ENCODE measurements at places on chromosomes 2 and 18.
A peak's percentile ranks its signal among the peaks of the same experiment; 100 is the strongest.

DNA sequence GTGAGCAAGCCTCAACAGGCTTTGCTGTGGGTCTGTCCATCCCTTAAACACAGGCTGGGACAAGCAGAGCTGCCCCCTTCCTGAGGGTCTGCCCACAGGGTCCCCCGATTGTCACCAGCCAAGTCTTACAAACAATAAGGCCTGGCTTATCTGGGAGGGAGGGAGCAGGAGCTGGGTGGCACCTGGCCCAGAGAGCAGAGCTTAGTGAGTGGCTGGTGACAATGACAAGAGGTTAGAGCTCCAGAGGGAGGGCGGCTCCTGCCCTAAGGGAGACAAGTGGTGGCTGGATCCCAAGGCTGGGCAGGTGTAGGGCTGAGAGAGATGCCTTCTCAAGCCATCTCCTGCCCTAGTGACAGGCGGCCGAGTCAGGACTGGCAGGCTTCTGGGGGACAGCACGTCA lies 125.5 kb downstream of the KLHL29 start:
- DNase-seq: no peak

DNA sequence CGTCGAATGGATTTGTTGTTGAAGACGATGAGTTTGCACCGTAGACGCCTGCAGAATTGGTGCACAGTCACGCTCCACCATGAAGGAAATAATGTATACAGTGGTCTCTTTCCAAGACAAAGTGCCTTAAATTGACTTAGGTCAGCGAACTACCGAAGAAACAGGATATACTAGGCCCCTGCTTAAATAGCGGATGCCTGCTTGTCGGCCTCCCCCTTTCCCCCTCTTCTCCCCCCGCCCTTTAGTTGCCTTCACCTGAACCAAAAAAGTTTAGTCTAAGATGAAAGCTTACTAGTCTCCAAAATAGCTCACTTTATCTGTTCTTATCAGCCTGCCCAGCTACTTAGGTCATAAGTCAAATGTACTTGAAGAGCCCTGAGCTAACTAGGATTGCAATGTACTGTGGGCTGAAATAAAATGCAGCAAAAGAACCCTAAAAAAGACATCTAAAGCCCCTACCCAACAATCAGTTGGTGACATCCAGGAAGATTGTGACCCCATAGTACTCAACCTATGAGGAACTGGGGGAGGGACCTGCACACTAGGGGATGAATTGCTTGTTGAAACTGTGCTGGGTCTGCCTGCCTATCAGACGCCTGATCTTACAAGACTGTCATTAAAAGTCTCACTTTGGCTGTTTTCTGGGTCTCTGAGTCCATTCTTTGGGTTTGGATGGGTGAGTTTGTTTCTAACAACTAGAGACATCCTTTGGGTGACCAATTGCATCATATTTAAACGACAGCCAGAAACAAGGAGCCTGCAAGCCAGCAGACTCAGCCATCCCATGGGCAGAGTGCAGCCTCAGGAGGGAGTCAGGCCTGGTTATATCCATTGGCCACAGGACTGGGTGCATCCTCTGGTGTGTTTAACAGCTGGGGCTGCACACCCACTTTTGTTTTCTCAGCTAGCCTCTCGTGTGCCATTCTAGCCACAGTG lies 14.5 kb downstream of the ACOXL start:
- no peak for DNase-seq

- no peak for DNase-seq
Measured at GRCh38 chr18:49476664-49477411, 10.2 kb downstream of the C18orf32 start.

DNA sequence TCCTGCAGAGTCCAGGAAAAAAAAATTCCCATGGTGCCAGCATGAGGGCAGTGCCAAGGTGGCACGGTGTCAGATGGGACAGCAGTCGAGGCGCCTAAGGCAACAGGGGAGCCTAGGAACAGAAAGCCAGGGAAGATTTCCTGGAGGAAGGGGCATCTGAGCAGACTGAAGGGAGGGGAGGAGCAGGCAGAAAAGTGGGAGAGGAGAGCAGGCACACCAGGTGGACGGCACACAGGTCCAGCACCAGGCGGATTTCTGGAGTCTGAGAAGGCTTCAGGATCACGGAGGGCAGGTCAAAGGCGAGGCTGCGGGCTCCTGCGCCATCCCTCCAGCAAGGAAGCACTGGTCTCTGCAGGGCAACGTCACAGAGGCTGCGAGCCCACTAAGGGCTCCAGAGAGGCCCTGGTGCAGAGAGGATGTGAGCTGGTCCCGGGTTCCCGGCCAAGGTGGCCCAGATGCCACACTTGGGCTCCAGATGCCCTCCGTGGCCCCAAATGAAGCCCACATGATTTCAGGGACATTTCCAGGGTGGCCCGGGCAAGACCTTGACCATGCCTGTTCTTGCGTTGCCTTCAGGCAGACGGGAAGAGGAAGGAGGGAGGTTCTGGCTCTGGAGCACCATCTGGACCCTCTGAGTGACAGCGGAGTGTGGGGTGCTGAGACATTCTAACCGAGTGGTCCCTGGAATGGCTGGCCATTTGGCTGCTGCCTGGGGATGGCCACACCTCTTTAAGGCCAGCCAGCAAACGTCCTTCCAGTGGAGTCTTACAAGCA lies 4.1 kb downstream of the HS6ST1 start:
- DNase-seq: no peak

GRCh38 chr2:200650195-200650594 lies 64.4 kb downstream of the AOX1 start:
- DNase-seq: no peak

DNA sequence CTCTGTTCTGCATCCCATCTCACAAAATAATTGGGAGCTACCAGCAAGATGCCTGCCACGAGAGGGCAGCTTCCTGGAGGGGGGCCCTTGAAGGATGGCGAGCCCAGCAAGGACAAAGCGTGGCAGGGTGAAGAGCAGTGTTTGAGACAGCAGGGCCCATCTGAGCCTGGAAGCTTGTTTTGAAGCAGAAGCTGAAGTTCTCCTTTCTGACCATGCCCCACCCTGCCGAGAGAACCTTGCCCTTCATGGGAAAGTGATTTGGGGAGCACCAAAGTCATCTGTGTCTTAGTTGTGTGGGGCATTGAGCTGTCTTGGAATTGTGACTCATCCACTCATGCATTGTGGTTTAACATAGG lies 216.3 kb downstream of the BCL11A start:
- DNase-seq: peak; percentile 18

GRCh38 chr2:116819355-116819754 lies 995.1 kb upstream of the DDX18 start:
- DNase-seq: no peak

- peak; percentile 78 for DNase-seq
Measured at GRCh38 chr2:47907039-47907781, 912 bp upstream of the FBXO11 start.

GRCh38 chr2:84823788-84824187 lies 57.1 kb downstream of the TRABD2A start:
- DNase-seq: no peak

DNA sequence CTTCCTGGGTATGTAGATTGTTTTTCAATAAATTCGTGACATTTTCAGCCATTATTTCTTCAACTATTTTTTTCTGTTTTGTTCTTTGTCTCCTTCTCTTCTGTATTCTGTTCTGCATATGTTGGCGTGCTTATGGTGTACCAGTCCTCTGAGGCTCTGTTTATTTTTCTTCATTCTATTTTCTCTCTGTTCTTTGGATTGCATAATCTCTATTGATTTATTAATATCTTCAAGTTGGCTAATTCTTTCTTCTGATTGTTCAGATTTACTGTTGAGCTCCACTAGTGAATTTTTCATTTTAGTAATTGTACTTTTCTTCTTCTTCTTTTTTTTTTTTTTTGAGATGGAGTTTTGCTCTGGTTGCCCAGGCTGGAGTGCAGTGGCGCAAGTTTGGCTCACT lies 9.9 kb downstream of the GNLY start:
- no peak for DNase-seq

GRCh38 chr2:133437492-133437891 lies 130.8 kb downstream of the NCKAP5 start:
- DNase-seq: no peak

GRCh38 chr2:20641123-20641985 lies 9.5 kb downstream of the HS1BP3 start:
- no peak for DNase-seq

DNA sequence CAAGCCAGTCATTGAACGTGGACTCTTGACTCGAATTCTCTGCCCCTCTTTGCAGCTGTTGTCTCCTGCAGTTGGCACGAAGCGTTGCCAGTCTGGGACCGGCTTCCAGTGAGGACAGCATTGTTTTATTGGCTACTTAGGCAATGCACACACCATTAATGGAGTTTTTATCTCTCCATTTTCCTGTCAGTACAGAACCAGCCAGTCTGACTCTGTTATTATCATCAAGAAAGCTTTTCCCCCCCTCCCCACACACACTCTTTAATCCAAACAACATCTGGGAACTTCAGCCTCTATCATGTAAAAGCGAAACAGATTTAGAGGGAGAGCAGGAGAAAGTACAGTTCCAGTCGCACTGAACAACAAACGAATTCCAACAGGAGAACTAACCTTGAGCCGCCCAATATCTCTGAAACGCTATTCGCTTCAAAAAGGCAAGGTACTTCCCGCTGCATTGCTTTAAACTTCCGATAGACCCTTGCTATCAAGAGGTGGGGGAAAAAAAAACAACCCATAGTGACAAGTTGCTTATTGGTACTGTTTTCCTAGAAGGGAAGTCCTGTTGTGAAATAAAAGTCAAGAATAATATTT lies 38.2 kb downstream of the ACVR1 start:
- DNase-seq: no peak

Data from activated CD4-positive, alpha-beta T cell treated with anti-CD3 and anti-CD28 coated beads, Interleukin-2, amount 10 ng/mL, durations not matched to agents 24 days and 14 days (primary cell).